Stimulated activated CD4-positive, alpha-beta T cell treated with anti-CD3 and anti-CD28 coated beads, Interleukin-4, amount 100 ng/mL, for 1 hour (primary cell): ENCODE measurements at places on chromosomes 6 and 20.
A peak's percentile ranks its signal among the peaks of the same experiment; 100 is the strongest.

- DNase-seq = no peak
Measured at GRCh38 chr20:41081276-41081814, 52.7 kb downstream of the TOP1 start.

GRCh38 chr20:25249198-25249931 lies 1.5 kb downstream of the PYGB start:
- DNase-seq = no peak

- DNase-seq = no peak
Measured at GRCh38 chr6:1698527-1698926, 88.8 kb downstream of the FOXC1 start.

DNA sequence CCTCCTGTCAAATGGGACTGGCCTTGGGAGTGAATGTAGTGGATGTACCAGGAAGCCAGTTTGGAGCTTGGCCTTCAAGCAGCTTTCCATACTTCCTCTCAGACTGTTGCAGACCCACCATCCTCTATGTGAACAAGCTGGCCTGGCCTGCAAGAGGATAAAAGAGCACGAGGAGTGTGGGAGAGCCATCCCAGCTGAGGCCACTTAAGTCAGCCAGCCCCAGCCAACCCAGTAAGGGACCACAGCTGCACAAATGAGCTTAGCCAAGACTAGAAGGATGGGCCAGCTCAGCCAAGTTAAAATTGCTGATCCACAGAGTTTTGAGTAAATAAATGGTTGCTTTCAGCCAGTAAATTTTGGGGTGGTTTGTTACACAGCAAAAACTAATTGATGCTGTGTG lies 156.9 kb upstream of the SOX4 start:
- DNase-seq = no peak

DNA sequence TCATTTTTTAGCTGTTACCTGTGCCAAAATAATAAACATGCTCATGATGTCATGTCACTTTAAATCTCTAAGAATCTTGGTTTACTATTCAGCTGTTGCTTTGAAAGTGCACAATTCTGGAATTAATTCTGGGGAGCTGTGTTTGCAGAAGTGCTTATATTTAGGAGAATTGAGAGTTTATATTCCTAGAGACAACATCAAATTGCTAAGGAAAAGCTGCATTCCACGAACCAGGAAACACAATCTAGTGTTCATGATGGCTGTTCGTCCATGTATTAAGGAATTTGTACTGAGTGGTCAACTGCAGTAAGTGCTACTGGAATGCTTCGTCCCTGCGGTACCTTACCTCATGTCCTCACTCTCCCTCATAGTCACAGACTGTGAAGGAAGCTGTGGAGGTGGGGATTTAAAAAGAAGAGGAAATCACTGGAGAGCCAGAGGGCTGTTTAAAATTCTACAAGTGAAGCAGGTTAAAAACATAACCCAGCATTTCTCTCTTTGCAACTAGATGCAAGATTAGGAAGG lies 161.0 kb downstream of the TRMT11 start:
- DNase-seq = no peak

DNA sequence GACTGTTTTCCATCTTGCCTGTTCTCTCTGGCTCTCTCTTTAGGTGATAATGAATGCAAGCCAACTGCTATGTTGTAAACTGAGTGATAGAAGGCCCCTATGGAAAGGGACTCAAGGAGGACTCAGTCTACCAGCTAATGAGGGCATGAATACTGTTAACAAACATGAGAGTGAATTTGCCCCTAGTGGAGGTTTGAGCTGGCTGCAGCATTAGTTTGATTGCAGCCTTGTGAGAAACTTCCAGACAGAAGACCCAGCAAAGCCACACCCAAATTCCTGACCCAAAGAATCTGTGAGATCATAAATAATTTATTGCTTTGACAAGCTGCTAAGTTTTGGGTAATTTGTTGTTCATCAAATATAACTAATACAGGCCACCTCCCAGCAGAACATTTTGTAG lies 50.0 kb upstream of the PLCB1 start:
- DNase-seq = no peak

- DNase-seq = no peak
Measured at GRCh38 chr6:49839957-49840356, 26.4 kb downstream of the CRISP1 start.

- no peak for DNase-seq
Measured at GRCh38 chr6:169911264-169912263, 160.1 kb downstream of the ERMARD start.

DNA sequence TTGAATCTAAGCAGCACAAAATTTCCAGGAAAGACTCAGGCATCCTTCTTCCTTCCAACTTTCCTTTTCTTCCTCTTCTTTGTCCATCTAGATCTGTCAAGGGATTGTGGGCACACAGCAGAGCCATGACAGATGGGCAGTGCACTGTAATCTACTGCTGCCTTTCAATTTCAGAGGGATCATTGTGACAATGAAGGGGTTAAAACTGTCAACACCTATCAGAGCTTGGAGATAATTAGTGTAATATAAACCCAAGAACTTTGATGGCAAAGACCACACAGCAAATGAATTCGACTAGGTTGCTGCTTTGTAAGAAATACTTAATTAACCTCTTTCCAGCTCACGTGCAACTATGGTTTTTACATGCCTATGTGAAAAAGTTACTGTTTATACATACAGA lies 55.0 kb downstream of the SAMD5 start:
- DNase-seq = no peak

DNA sequence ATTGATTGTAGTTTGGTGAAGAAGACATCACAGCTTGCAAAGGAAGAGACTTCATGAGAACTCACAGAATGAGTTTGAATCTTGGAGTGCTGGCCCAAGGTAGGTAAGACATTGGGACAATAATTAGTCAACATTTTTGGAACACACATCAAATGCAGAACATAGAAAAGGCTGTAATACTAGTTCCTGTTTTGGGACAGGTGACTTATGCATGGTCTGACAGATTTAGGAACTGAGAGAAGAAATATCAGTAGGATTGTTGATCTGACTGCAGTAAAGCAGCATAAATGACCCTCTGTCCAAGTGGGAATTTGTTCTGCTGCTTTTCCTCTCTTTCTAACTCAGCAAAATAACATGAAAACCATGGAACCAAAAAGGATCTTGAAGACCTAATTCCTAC lies 102.3 kb upstream of the MAP3K7 start:
- DNase-seq = no peak

GRCh38 chr6:19492636-19493405 lies 344.3 kb upstream of the ID4 start:
- no peak for DNase-seq

GRCh38 chr6:26420688-26421171 lies 18.7 kb downstream of the BTN3A1 start:
- DNase-seq = no peak

DNA sequence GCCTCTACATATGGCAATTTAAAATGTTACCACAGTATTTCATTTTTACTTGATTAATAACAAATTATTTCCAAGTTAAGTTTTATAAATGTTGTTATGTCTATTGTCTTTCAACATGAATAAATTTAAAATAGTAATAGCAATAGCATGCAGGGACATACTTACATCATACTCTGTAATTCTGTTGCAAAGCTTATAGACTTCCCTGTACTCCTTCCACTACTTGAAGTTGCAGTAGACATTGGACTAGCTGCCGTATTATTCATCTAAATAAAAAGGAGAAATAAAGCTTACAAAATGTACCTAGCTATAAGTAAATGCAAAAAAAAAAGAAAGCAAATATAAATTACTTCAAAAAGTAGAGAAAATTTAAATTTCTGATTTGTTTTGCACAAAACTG lies 12.7 kb downstream of the SUPT3H start:
- DNase-seq = no peak

DNA sequence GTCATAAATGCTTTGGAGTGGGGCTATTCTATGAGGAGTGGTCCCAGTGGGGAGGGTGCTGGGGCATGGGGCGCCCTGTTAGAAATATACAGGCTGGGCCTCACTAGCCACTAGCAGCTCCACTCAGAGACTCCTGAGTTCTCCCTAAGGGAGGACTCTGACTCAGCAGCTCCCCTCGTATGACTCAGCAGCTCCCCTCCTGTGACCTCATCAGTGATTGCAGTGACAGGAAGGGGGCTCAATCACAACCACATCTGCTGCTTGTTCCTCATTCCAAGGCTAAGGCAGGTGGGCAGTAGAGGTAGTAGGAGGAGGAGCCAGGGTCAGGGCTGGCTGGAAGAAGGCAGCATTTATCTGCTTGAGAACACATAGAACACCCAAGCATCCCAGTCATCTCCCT lies 73.7 kb downstream of the PRND start:
- DNase-seq = peak; percentile 32

DNA sequence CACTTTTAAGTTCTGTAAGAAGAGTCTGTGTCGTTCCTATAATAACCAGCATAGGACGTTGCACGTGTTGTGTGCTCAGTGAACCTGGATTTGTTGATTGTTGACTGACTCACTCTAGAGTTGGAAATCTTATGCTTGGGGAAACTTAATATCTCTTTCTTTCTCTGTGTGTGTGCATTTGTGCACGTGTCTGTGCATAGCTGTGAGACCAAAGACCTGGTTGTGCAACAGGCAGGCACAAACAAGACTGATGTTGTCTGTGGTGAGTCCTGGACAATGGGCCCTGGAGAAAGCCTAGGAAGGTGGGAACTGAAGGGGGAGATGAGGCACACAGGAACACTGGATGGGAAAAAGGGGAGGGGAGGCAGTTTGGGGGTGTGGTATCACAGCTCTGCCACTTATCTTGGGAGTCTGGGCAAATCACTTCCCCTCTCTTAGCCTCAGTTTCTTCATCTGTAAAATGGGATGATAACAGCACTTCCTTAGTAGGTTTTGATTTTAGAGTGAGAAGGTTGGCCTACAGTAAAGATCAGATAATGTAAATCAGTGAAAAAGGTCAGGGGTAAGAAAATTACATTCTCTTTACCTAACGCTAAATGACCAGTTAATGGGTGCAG lies 8.4 kb downstream of the CD40 start:
- DNase-seq = no peak

- DNase-seq = no peak
Measured at GRCh38 chr6:115524821-115525220, 535.9 kb downstream of the FRK start.

GRCh38 chr6:56521976-56522375 lies 120.7 kb downstream of the DST start:
- no peak for DNase-seq

- DNase-seq = no peak
Measured at GRCh38 chr6:167298127-167298526, 7.0 kb downstream of the UNC93A start.

GRCh38 chr6:113893866-113894265 lies 36.7 kb downstream of the MARCKS start:
- no peak for DNase-seq

GRCh38 chr6:146878168-146878951 lies 279.6 kb downstream of the ADGB start:
- DNase-seq = no peak

DNA sequence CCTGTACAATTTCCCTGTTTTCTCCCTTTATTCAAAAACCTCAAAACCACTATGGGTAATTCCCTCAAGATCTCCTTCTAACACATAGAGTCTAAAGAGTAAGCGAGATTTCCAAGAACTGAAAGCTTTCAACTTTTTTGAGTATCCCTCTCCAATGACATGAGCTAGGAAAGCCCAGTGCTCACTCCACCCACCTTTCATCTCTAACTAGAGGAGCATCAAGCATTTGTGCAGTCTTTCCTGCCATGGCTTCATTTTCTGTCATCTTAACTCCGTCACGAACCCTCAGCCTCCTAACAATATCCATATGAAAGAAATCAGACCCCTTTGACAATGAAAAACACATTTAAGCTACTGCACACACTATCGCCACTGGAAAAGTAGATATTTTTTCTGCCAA lies 91.9 kb upstream of the SUPT3H start:
- no peak for DNase-seq

DNA sequence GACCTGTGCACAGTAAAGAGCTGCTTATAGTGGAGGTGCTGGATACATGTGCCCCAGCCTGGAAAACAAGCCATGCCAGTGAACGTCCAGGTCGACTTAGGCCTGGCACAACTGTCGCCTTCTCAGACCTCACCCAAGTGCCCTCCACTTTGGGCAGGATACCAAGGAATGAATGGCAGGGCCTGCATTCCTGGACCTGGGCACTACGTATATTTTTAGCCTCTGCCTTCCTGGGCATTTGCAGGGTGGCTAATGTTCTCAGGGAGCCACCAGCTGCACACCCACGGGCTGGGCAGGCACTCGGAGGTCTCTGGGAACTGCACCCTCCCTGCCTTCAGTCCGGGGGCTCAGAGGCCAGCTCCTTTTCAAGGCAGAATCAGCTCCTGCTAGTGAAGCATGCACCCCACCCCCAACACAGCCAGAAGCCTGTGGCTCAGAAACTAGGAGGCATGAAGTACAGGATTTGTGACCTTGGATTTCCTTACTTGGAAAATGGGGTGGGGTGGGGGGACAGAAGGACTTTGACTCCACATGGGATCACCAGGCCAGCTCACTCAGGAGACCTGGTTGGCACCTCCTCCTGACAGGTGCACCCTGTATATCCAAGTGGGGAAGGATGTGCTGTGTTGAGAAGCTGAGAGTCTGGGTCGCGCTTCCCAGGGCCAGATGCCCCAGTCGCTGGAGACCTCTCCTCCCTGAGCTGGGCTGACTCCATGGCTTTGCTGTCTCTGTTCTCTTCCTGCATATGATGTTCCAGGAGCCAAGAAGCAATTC lies 2.5 kb upstream of the LSM14B start:
- DNase-seq = no peak

DNA sequence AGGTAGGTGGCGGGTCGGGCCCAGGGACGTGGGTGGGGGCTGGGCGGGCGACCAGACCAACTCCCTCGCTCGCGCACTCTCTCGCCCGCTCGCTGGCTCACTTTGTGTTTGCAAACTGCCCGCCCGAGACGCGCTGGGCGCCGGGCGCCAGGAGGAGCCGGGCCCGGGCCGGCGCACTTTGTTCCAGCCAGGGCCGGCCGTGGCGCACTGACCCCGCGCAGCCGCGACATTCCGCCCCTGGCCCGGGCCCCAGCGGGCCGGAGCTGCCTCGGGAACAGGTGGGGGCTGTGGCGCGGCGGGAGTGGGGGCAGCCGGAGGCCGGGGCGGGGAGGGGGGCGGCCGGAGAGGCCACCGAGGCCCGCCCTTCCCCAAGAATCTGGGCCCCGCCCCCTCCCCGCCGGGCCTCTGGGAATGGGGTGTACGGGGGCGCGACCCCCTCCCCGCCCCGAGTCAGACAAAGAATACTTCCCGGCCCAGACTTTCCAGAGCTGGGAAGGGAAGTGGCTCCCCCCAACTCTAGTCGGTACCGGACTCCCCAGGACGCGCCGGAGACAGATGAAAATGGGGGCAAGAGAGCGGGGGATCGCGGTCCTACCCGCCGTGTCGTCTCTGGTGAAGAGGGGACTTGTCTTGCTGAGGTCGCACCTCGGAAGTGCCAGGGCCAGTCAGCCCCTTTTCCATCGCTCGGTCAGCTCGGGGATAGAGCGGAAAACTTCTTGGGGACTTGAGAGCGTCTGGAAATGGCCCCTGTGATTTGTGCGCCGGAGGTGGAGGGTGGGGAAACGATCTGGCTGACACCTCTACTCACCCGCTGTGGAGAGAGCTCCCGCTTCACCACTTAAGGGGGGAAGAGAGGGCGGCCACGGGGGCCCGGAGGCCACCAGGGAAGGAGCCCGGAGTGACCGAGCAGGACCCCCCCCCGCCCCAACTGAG lies 951 bp downstream of the FOXP4 start:
- DNase-seq = peak; percentile 32

GRCh38 chr20:8547035-8547650 lies 415.1 kb downstream of the PLCB1 start:
- no peak for DNase-seq

GRCh38 chr6:37979392-37980221 lies 160.1 kb downstream of the ZFAND3 start:
- DNase-seq = no peak
